Activated T-helper 1 cell treated with anti-CD3 and anti-CD28 coated beads, Interleukin-12 subunit alpha, Interleukin-12 subunit beta, Interleukin-2, Interleukin-4 antibody, amounts not matched to agents 30 ng/mL and 10 ng/mL and 1 ng/mL, durations not matched to agents 14 hours and 24 hours and 36 hours (primary cell): ENCODE measurements at places on chromosomes 11 and 22.

GRCh38 chr11:65852508-65853245 lies 5.3 kb downstream of the CFL1 start:
- peaks cover 55% of the 10 kb centered on the region for H3K36me3 ChIP-seq
- DNase-seq: no peak
- H3K27me3 ChIP-seq: peaks cover under 1% of the 10 kb centered on the region

DNA sequence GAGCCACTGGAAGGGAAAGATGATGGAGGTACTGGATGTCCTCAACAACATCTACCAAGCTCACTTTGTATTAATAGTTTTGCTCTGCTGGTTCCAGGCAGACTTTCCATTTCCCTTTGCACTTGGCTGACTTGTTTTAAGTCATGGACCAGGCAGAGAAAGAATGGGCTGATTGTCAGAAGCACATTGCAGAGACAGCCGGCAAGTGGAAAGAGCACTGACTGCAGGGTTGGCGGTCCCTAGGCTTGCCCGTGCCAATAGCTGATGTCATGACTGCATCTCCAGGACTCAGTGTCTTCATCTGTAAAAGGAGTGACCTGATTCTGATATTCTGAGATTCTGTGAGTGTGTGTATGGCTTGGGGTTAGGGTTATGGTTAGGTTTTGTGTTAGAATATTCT lies 20.9 kb upstream of the NNMT start:
- no peak for DNase-seq
- H3K27ac ChIP-seq: no peak overlapping the region
- peaks cover 21% of the 10 kb centered on the region for H3K27me3 ChIP-seq
- no peaks in the 10 kb centered on the region for H3K36me3 ChIP-seq
- no peaks in the 10 kb centered on the region for H3K4me1 ChIP-seq

DNA sequence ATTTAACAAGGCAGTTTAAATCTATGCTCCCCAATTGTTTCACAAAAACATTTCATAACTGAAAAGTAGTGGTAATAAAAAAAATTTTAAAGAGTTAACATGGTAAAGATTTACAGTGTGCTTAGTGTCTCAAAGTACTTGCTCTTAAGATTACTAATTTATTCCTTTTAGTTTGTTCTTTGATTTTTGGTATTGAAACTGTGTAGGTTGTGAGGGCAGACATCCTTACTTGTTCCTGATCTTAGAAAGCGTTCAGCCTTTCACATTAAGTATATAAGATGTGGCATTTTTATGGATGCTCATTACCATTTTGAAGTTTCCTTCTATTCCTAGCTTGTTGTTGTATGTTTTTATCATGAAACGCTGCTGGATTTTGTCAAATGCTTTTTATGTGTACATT lies 32.9 kb downstream of the RAB6A start:
- DNase-seq: no peak
- H3K4me3 ChIP-seq: no peak overlapping the region
- peaks cover 28% of the 10 kb centered on the region for H3K36me3 ChIP-seq
- peak overlapping the region; percentile 49 for H3K27ac ChIP-seq

DNA sequence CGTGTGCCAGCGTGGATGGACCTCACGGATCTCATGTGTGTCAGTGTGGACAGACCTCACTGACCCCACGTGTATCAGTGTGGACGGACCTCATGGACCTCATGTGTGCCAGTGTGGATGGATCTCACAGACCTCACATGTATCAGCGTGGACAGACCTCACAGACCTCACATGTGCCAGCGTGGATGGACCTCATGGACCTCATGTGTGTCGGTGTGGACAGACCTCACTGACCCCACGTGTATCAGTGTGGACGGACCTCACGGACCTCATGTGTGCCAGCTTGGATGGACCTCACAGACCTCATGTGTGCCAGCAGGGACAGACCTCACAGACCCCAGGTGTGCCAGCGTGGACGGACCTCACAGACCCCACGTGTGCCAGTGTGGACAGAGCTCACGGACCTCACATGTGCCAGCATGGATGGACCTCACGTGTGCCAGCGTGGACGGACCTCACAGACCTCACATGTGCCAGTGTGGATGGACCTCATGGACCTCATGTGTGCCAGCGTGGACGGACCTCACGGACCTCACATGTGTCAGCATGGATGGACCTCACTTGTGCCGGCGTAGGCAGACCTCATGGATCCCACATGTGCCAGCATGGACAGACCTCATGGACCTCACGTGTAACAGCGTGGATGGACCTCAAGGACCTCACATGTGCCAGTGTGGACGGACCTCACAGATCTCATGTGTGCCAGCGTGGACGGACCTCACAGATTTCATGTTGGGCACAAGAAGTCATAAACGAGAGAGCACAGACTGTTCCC lies 18.2 kb downstream of the TTLL8 start:
- H3K4me3 ChIP-seq: no peak overlapping the region
- H3K4me1 ChIP-seq: no peaks in the 10 kb centered on the region
- no peak for DNase-seq
- no peak overlapping the region for H3K27ac ChIP-seq

DNA sequence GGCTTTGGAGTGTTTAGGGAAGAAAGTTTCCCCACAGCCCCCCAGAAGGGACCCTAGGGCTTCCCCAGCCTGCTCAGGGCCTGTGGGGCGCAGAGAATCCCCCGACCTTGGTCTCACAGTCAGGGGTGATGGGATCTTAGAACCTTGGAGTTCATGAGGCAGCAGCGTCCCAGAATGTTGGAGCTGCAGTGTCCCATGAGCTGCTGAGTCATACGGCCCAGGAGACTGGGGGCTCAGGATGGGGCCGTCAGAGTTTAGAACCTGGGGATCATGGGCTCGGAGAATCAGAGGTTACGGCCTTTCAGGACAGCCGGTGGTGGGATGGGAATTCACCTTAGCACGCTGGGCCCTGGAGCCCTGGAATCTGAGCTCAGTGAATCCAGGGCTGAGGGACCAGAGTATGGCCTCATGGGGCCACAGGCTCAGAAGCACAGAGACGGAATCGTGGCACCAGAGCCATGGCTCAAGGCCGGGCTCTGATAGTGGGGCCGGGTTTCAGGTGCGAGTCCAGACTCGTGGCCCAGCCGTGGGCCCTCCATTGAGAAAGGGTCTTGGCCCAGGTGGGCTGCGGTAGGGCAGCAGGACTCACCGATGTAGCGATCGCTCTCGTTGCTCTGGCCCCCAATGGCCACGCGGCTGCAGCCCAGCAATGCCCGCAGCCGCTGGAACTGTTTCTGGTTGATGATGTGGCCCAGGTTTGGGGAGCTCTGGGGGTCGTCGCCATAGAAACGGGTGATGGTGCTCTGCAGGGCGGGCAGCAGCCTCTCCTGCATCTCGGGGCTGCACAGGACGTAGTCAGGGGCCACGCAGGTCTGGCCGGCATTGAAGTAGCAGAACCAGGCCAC lies 9.5 kb downstream of the ALDH3B2 start:
- no peak overlapping the region for H3K27ac ChIP-seq
- H3K27me3 ChIP-seq: peaks cover 3% of the 10 kb centered on the region
- no peak overlapping the region for H3K4me3 ChIP-seq

DNA sequence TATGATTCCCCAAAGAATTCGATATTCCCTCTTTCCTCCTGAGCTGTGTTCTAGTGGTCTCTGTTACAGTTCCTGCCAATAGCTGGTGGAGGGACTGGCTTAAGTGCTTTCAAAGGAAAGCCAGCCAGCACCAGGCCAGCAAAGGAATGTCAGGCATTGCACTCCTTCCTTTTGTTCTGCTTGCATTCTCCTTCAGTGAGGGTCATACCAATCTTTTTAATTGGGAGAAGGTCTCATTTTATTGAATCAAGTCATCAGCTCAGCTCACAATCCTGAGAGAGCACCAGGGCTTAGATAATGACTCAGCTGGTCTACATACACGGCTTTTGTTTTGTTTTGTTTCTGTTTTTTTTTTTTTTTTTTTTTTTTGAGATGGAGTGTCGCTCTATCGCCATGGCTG lies 222.9 kb downstream of the NAV2 start:
- peaks cover 4% of the 10 kb centered on the region for H3K27me3 ChIP-seq
- DNase-seq: no peak
- H3K4me3 ChIP-seq: no peak overlapping the region
- H3K4me1 ChIP-seq: no peaks in the 10 kb centered on the region
- H3K36me3 ChIP-seq: no peaks in the 10 kb centered on the region
- no peak overlapping the region for H3K27ac ChIP-seq

DNA sequence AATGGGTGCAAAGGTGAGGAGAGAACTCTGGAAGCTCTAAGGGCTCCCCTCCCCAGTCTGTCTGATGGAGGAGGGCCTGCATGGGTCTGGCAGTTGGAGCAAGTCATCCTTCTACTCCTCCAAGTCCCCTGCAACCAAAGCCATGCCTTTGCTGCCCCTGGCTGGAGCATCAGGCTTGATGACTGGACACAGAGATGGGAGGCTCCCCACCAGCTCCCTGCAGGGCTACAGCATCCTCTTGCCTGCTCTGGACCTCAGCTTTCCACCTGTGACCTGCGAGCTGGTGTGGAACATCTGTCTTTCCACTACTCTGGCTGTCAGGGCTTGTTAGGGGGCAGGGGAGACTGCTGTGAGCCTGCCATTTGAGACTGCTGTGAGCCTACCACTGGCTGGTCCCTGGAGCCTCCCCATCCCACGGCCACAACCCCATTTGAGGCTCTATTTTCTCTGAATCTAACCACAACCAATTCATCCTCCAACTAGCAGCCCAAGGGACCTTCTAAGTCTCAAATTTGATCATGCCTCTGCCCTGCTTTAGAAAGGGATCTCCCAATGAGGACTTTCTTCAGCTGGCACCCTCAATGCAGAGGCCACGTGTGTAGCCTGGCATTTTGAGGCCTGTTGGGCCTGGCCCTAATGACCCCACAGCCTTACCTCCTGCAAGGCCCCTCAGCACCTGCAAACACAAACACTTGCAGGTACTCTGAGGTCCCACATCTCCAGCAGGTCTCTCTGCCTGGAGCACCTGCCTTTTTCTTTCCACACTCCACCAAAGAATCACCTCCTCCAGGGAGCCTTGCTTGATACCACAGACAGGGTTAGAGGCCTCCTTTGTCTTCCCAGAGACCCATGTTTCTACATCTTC lies 9.9 kb downstream of the P2RY6 start:
- peaks cover 25% of the 10 kb centered on the region for H3K4me1 ChIP-seq
- peaks cover 9% of the 10 kb centered on the region for H3K27me3 ChIP-seq
- no peak overlapping the region for H3K27ac ChIP-seq
- no peaks in the 10 kb centered on the region for H3K36me3 ChIP-seq
- peak overlapping the region; percentile 12 for H3K4me3 ChIP-seq
- DNase-seq: no peak

DNA sequence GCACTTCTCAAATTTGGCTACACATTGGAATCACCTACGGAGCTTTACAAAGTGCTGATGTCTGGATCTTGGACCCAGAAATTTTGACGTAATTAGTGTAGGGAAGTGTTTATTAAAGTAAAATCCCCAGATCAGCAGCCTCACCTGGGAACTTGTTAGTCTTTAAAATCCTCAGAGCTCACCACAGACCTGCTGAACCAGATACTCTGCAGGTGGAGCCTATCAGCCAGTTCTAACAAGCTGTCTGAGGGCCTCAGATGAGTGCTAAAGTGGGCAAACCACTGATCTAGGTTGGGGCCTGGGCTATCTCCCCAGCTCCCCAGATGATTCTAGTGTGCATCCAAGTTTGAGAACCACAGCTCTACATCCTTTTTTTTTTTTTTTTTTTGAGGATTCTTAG lies 436.0 kb downstream of the ETS1 start:
- no peak overlapping the region for H3K4me3 ChIP-seq
- no peak overlapping the region for H3K27ac ChIP-seq
- H3K4me1 ChIP-seq: no peaks in the 10 kb centered on the region
- DNase-seq: no peak

DNA sequence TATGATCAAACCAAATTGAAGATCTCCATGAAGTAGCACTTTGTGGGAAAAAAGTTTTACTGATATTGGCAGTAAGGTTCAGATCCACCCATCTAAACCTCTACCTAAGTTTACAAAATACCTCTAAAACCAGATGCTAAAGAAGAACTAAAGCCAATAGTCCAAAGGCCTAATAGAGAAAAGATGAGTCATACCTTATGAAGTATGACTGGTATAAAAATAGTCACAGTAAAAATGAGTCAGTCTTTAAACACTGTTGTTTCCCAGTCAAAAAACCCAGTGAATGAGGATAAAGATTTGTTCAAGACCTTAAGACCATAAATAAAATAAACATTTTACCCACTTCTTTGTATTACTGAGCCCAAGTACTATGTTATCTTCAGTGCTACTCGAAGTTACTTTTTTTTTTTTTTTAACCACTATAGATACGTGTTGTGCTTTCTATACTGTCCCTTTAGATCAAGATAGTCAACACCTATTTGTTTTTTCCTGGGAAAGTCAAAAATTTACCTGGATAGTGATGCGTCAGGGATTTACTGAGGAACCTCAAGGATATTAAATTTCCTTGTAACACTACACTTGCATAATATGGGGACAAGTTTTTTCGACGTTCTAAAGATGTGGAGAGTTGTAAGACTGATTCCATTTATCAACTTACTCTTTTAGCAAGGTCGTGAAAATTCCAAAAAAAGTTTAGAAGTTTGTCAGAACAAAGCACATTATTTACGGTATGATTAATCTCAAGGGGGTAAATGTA lies 87.3 kb downstream of the CCDC73 start:
- H3K27ac ChIP-seq: no peak overlapping the region
- peaks cover 3% of the 10 kb centered on the region for H3K27me3 ChIP-seq
- H3K36me3 ChIP-seq: no peaks in the 10 kb centered on the region
- DNase-seq: no peak

DNA sequence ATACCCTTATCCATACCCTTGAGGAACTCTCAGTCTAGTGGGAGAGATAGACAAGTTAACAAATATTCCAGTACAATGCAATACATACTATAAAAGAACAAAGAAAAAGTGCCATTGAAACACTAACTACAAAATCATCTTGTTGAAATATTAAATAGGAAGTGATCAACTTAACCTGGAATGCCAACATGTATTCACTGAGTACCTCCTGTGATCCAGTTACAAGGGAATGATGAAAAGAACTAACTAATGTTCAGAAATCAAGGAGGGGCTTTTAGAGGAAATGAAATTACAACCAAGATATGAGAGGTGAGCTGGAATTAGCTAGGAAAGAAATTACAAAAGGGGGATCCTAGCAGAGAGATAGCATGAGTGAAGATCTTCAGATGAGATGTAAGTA lies 6.2 kb upstream of the FIBIN start:
- no peak for DNase-seq
- H3K27me3 ChIP-seq: no peaks in the 10 kb centered on the region
- H3K4me3 ChIP-seq: no peak overlapping the region

- no peak for DNase-seq
- H3K4me1 ChIP-seq: no peaks in the 10 kb centered on the region
- H3K4me3 ChIP-seq: no peak overlapping the region
- no peak overlapping the region for H3K27ac ChIP-seq
Measured at GRCh38 chr11:117380676-117381075, 53.0 kb downstream of the CEP164 start.

DNA sequence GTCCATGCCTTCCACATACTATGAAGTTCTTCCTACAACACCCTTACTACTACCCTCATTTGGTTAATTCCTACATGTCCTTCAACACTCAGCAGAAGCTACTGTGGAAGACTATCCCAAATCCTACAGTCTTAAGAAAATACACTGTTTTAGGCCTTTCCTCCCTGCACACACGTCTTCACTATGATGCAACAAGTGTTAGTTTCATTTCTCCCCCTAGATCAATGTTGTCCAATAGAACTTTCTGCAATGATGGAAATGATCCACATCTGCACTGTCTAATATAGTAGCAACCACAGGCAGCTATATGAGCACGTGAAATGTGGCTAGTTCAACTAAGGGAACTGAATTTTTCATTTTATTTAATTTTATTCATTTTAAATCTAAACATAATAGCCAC lies 46.7 kb upstream of the CCDC34 start:
- peaks cover 2% of the 10 kb centered on the region for H3K27me3 ChIP-seq
- no peaks in the 10 kb centered on the region for H3K36me3 ChIP-seq
- no peak for DNase-seq
- no peak overlapping the region for H3K27ac ChIP-seq

GRCh38 chr11:93717501-93717900 lies 23.8 kb downstream of the TAF1D start:
- peaks cover 53% of the 10 kb centered on the region for H3K36me3 ChIP-seq
- no peak overlapping the region for H3K4me3 ChIP-seq
- peak overlapping the region; percentile 25 for H3K27ac ChIP-seq
- no peaks in the 10 kb centered on the region for H3K27me3 ChIP-seq
- H3K4me1 ChIP-seq: peaks cover 31% of the 10 kb centered on the region
